ENCODE measurements at places on chromosomes 6 and 20.

- DNase-seq = no peak
These were observed 1.4 kb downstream of the QKI start for GRCh38 chr6:163415620-163416556.

- no peak for DNase-seq
These were observed 3.5 kb upstream of the GHRH start for GRCh38 chr20:37265152-37265551.

DNA sequence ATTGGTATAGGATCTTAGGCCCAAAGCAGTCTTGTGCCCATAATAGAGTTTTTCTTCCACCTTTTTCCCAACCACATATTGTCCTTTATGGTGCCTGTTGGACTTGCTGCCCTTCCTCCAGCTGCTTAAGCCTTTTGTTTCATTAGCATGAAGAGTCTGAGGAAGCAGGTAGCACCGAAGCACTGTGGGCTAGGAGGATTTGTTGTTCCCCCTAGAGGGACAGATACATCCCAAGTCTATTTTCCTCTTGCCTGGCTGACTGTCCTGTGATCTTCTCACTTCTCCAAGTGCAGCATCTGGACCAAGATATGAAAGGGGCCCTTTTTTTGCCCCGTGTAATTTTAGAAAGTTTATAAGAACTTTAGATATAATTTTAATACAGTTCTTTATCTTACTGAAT, 50.7 kb upstream of the COL10A1 start:
- DNase-seq = no peak

GRCh38 chr20:52075400-52075799, 116.2 kb downstream of the ZFP64 start:
- DNase-seq = no peak

DNA sequence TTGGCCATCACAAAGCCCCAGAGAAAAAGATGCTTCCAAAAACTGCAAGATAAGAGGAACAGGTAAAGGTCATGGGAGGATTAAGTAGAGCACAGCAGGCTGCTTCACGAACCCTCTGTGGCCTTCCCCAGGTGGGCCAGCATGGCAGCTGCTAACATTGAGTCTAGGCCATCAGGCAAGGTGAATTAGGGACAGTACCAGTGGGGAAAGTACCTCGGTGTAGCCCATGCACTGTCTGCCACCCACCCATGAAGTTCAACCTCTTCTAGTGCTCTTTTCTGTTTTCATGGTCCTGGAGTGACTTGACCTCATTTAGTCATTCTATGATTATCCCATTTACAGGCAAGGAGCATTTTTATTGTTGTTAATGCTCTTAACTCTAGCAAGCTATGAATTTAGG, 108.6 kb upstream of the DUSP22 start:
- no peak for DNase-seq

DNA sequence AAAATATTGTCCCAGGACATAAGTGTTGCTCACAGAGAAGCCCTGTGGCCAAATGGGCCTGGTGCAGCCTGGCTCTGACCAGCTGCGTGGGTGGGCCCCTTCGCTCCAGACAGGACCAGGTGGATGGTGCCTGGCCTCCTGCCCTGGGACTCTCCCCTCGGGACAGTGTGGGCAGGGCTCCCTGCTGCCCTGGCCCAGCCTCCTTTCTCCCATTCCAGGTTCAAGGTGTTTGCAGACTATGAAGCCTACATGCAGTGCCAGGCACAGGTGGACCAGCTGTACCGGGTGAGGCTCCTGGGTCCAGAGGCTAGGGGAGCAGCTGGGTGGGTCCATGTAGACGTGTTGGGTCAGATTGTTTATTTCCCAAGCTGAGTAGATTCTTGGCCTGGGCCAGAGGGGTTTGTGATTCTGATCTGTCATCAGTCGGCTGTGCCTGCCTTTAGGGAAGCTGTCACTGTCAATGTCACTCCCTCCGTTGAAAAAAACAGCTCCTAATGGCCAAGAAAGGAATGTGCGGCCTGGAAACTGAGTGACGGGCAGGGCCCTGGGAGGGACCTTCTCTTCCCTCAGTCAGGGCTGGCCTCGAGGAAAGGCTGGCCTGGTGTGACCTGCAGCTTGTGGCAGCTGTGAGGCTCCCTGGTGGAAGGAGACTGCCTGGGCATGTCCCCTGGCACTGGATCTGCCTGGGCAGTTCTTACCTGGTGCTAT, 47.7 kb downstream of the PYGB start:
- DNase-seq = no peak

DNA sequence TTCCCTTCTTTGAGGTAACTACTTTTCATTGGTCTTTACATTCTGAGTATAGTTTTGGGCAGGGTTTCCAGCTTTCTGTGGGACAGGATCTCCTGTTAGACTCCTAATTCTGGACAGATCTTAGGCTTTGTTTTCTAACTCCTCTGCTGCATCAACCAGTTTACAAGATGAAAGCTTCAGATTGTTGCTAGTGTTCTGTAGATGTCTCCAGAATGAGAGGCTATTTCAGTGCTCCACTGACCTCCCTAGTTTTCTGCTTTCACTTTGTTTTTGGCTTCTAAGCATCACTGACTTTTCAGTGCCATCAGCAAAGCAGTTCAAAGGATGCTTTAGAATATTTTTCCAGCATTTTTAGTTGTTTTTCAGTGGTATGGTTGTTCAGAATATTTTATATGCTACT, 101.4 kb downstream of the LIN28B start:
- no peak for DNase-seq

DNA sequence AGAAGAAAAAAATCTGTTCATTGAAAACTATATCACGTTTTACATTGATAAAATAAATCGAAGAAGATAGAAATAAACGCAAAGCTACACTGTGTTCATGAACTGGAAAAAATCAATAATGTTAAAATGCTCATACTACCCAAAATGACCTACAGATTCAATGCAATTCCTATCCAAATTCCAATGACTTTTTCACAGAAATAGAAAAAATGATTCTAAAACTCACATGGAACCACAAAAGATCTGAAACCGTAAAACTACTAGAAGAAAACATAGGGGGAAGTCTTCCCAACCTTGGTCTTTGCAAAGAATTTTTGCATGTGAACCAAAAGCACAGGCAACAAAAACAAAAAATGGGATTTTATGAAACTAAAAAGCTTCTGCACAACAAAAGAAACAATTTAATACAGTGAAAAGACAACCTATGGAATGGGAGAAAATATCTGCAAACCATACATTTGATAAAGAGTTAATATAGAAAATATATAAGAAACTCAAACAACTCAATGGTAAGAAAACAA, 33.9 kb upstream of the ULBP3 start:
- DNase-seq = no peak

DNA sequence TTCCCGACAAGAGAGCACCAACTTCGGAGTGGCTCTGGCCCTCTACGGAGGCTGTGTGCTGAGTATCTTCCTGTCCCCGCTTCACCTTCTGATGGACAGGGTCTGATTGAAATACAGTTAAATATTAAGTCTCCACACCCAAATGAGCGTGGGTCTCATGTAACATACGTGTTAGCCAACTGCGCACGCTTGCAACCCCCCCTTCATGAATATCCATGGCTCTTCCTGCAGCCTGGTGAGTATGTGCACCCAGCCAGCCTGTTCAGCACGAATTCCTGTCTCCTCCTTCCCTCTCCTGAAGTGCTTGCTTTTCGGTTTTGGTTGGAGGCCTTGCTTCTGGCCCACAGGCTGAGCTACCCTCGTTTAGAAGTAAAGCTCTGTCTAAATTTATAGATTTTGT, 102.9 kb upstream of the FRMD1 start:
- no peak for DNase-seq

DNA sequence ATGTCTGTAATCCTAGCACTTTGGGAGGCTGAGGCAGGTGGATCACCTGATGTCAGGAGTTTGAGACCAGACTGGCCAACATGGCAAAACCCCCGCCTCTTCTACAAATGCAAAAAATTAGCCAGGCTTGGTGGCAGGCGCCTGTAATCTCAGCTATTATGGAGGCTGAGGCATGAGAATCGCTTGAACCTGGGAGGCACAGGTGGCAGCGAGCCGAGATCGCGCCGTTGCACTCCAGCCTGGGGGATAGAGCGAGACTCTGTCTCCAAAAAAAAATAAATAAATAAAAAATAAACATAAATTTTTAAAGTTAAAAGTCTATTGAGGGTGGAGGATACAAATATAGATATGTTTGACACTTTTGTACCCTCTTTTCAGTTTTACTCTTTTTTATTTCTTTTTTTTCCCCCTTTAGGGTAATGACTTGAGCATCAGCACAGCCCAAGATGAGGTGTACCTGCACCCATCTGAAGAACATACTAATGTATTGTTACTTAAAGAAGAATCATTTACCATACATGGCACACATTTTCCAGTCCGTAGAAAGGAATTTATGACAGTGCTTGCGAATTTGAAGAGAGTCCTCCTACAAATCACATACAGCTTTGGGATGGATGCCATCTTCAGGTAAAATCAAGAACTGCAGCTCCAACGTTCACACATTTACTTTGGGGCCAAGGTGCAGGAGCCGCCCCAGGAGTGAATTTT, 368.9 kb downstream of the LAMA2 start:
- DNase-seq = peak; percentile 37

- DNase-seq = no peak
These were observed 175.4 kb downstream of the TBC1D32 start for GRCh38 chr6:121158891-121159290.

DNA sequence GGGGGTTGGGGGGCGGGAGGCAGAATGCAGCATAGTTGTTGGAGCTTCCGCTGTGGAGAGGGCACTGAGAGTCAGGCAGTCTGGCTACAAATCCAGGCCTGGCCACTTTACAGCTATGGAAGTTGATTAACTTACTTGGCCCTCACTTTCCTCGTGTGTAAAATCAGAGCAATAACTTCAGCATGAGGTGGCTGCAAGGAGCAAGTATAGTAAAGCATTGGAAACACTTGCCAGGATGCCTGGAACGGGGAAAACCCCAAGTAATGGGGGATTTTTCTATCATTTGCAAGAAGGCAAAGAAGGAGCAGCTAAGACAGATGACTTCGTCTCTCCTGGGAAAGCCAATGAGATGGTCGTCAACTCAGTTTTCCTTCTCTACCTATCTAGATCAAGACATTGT, 35.8 kb downstream of the AGPAT4 start:
- no peak for DNase-seq

DNA sequence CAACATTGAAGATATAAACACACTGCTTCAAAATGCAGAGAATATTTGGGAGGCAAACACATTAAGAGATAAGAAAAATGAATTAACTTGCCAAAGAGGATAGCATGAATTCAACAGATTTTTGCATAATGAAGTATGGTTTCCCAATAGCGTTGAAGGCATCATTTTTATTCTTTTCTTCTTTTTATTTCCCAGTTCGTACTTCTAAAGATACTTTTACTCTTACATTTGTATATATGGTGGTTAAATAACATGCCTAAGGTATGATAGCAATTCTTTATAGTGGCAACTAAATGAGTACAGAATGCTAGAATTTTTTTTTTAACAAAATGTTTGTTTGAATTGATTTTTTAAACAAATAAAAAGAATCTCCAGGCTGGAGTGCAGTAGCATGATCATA, 473.4 kb upstream of the MARCKS start:
- DNase-seq = no peak

DNA sequence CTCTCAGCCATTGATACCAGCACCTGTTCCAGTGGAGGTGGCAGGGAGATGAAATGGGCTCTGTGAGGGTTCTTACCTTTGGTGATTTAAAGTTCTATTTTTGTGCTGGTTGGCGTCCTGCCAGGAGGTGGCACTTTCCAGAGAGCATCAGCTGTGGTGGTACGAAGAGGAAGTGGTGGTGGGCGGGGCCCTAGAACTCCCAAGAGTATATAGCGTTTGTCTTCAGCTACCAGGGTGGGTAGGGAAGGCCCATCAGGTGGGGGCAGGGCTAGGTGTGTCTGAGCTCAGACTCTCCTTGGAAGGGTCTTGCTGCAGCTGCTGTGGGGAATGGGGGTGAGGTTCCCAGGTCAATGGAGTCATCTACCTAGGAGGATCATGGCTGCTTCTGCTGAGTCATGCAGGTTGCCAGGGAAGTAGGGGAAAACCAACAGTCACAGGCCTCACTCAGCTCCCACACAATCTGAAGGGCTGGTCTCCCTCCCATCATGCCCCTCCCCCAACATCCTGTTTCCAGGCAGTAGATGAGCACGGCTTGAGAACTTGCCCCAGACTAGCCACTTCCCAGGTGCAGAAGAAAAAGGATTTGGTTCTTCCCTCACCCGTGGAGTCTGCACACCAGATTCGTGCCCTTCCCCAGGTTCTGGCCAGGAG, 46.6 kb downstream of the MOXD1 start:
- no peak for DNase-seq

- DNase-seq = no peak
These were observed 40.3 kb upstream of the ARMH2 start for GRCh38 chr6:24838994-24839393.

All from GM12864 (cell line).